ENCODE measurements at places on chromosomes 1 and 21.
A peak's percentile ranks its signal among the peaks of the same experiment; 100 is the strongest.

DNA sequence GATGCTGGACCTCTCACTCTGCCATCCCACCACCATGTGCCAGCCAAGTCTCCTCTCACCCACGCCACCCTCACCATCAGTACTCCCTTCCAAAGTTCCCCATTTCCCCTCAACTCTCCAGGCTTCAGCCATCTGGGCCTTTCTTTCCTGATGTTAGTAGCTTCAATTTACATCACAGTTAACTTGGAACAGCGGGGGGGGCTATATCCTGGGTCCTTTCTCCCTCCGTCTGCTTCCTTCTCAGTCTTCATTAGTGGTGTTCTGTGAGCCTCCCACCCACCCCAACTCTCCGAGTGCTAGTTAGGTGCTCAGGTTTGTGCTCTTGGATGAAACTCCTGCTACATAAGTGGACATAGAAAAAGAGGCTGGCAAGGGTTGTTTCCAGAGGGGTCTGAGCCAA, 31.9 kb downstream of the KCNC4 start:
- DNase-seq, result no peak

DNA sequence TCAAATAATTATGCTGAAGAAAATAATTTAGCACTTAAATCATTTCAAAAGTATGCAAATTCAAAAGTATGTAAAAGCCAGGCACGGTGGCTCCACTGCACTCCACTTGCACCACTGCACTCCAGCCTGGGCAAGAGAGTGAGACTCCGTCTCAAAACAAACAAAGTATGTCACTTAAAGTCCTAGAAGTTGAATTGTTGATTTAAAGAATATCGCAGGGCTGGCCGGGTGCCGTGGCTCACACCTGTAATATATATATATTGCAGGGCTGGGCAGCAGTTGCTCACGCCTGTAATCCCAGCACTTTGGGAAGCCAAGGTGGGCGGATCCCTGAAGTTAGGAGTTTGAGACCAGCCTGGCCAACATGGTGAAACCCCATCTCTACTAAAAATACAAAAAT, 8.8 kb upstream of the SETDB1 start:
- no peak for DNase-seq

DNA sequence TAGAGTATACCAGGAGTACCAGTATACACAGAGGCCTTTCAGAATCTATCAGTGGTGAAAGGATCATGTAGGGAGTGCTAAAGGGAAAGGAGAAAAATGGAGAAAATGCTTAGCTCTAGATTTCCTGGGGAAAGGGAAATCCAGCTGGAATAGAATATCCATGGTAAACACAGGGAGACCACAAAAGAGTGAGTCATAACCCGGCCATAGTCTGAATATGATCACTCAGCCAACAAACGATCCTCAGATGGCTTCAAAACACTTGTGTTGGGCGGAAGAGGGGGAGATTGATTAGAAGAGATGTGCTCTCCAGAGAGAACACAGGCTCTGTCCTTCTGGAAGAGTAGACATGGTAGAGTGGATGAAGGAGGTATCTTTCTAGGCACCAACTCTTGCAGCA, 180.6 kb downstream of the PAPPA2 start:
- peak; percentile 35 for DNase-seq

GRCh38 chr1:30885570-30886522, 22.7 kb downstream of the SDC3 start:
- DNase-seq, result no peak

DNA sequence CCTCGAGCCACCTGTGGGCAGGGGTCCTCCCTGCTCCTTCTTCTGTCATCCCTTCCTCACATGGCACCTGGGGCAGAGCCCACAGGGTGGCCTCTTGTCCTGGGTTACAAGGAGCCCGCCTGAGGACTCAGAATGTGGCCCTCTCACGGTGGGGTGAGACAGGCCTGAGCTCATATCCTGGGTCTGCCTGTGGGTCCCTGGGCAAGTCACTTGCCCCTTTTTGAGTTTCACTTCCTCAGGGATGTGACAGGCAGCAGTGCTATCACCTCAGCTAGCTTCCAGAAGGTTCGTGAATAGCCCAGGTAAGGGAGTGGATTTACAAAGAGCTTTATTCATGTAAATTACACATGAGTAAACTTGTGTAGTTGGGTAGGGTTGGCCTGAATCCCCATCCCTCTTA, 33.5 kb downstream of the HTR6 start:
- DNase-seq, result no peak

DNA sequence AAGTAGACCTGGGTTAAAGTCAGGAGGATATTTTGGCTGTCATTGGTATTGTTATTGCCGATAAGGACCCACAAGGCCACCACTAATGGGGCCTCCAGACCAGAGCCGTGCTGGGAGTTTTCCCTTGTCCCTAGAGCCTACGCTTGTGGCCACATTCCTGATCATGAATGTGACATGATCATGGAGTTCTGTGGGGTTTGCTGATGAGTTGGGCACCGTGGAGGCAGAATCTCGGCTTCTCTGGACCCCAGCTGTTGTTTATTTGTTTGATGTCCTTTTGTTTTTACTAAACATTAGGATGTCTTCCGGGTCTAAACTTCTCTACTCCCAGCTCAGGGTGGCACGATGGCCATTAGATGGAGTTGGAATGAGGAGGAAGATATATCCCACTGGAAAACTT, 74.9 kb upstream of the TMPRSS2 start:
- no peak for DNase-seq

DNA sequence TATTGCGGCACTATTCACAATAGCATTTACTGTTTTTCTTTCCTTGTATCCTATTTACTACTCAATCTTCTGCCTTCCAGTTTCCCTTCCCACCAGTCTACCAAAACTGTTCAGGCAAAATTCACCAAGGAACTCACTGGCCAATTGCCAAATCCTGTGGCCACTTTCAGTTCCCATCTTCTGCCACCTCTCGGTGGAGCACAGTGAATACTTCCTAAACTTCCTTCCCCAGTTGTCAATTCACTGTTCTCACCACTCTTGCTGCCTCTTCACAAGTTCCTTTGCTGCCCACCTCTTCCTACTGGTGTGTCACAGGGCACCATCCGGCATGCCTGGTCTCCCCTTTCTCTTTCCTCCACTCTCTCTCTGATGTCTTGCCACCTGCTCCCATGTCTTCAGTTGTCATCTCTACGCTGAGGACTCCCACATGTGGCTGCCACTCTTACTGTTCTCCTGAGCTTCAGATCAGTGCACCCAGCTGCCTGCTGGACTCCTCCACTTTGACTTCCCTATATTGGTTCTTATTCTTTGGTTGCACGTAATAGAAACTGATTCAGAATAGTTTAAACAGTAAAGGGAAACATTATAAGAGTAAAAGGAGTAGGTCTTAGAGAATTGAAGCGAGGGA, 114.4 kb downstream of the PIK3R3 start:
- DNase-seq, result no peak

DNA sequence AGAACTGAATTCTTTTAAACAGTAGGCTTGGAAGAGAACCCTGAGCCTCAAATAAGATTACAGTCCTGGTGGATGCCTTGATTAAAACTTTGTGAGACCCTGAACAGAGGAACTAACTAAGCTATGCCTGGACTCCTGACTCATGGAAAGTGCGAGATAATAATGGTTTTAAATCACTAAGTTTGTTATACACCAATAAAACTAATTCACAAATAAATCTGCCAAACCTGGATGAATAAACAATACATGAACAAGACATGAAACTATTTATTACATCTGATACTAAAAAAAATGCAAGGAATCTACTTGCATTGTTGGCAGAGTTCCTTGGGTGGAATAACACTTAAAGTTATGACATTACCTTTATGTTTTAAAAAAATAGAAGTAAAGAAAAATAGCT, 118.4 kb downstream of the PIGK start:
- no peak for DNase-seq

GRCh38 chr1:189782295-189782694, 695.4 kb downstream of the BRINP3 start:
- DNase-seq, result no peak

- DNase-seq, result no peak
These were observed 132.4 kb downstream of the PROX1 start for GRCh38 chr1:214120191-214120590.

DNA sequence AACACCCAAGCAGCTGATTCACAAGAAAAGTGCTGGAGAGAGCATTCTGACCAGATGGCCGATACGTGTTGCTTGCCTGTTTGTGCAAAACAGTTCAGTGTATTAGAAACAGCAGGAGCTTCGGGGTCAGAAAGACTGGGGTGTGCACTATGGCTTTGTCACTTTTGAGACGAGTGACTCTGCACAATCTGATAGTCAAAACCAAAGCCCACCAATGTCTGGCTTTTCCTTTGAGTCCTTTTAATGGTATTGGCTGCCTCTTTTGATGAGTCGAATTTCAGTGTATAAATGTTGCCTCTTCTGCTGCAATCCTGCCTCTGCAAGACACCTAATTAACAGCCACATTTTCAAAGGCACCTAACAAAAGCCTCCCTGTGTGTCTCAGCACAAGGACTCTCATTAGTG, 444.6 kb downstream of the AJAP1 start:
- DNase-seq, result no peak

DNA sequence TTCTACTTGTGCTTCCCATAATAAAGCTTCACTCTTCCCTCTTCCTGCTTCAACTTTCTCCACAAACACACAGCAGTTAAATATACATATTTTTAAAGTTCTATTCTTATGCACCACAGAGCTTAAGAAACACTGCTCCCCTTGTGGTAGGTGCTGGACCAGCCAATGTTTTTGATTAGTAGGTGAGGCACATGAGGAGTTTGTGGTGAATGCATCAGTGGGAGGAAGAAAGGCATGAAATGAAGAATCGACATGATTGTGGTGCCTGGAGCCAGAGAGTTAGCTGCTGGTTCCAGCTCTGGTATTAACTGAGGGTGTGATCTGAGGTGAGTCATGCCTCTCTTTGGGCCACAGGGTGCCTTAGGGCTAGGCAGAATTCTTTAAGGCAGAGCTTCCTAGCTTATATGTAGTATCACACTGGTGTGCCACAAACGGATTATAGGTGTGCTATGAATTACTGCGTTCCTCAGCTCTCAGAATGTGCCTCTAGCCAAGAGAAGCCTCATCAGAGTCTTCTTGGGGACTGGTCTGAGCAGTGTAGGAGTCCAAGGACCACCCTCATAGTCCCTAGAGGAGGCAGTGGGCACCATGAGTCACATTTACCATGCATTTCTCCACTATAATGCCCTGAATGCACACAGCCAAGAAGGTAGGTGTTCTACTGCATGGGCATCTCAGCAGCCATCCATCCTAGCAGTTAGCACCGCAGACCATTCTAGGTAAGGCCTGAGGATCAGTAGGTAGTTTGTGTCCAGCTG, 97.4 kb upstream of the SGIP1 start:
- peak; percentile 62 for DNase-seq

DNA sequence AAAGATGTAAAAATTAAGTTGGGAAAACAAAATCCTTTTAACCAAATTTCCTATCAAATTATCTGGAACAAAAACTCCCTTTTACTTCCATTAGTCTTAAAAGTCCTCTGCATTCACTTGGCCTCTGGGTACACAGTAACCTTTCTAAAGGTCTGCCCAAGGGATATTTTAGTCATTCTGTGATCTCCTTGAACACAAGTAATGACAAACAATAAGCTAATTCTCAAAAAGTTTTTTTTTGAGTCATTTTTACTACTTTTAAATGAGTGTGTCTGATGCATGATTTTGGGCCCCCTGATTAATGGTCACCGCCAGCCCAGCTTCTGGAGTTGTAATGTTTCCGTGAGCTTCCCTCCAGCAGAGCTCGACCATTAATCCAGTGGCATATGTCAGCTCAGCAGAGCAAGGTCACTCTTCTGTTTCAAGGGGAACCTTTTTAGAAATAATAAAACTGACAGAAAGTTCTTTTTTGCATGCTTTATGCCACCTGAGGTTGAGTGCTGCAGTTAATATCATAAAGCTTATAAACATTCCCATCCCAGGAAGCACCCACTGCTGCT, 14.3 kb downstream of the SAMSN1 start:
- no peak for DNase-seq

DNA sequence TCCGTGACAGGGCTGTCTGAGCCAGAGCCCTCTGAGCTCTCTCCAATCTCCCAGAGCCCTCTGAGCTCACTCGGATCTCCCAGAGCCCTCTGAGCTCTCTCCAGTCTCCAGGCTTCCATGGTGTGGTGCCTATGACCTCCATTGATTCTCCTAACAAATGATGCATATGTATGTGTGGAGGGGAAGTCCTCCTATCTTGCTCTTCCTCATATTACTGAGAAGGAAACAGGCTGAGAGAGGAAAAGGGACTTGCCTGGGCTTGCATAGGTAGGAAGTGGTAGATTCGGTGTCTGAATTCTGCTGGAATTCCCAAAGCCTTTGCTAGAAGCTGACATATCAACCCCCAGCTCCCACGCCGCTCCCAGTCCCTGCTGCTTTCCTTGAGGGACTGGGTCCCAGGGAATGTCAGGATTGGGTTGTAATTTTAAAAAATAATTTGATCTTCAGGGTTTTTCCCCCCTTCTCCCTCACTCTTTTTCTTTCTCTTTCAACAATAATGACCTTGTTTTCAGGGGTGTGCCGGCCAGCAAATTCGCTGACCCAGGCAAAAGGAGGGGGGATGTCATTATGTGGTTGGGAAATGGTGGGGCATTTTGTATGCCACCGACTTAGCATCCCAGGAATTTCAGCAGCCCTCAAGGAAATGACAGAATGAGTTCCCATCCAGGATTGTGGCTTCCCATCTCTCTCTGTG, 42.3 kb upstream of the RUNX3 start:
- no peak for DNase-seq

DNA sequence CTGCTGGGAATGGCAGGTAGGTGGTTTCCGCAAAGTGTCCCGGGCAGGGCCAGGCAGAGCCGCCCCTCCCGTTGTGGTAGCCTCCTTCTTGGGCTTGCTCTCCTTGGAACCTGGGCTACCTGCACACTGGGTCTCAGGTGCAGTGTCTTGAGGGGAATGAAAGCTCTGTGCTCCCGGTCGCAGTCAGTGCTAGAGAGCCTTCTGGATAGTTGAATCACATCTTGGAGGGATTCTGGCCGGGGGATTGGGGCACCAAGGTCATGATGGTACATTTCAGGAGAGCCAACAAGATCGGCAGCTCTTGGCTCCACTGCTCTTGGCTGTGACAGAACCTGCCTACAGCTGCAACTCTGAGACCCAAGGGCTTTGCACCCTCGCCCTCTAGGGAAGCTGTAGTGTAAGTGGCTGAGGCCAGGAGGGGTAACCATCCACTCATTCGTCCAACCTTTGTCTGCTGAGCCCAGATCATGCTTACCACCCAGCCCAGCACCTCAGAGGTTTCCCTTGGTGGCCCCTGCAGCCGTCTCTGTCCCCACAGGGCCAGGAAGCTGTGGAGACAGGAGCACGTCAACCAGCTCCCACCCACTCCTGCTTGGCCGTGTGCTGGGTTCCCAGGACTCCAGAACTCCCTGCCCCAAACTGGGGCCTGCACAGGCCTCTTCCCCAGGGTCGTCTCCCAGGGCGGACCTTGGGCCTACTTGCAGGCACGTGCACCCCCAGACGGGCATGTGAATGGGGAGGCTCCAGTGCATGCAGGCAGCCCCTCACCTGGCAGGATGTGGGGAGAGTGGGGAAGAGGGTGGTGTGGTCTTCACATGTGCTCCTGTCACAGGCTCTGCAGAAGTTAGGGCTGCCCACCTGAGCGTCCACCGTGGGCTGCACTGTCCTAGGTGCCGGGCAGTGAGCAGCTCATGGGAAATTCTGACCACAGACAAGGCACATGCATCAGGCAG, 40.0 kb downstream of the NTPCR start:
- no peak for DNase-seq

Data from kidney epithelial cell (primary cell).